ENCODE measurements at places on chromosomes 7 and 10. TPM values are rescaled to one million over a fixed set of nuclear protein-coding genes. Genes with fewer than 3 reads are reported as not detected.

GRCh38 chr10:92664322-92664721 is 25.4 kb upstream of the HHEX start:
- no peak for DNase-seq

DNA sequence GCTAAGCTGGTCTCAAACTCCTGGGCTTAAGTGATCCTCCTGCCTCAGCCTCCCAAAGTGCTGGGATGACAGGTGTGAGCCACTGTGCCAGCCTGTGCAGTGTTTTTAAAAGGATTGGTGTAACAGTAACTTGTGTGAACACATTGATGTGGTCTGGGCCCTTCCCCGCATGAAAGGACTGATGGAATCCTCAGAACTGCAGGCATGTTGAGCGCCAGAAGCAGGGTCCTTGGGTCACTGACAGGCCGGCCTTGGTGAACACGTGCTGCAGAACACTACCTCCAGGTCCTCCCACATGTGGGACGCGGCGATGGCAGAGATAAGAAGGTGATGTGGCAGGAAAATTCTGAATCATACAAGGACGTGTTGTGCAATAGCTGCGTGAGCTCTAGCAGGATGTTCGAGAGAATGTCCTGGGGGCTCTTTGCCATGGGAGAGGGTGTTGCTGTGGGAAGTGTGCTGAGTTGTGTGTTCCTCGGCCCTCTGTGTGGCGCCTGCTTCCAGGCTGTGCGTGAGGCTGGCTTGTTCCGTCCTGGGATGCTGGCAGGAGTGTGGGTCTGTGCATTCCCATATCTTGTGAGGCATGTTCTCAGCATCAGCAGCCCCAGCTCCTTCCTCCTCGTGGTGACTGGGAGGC is 68.2 kb downstream of the DNAJB6 start:
- DNase-seq, result no peak

DNA sequence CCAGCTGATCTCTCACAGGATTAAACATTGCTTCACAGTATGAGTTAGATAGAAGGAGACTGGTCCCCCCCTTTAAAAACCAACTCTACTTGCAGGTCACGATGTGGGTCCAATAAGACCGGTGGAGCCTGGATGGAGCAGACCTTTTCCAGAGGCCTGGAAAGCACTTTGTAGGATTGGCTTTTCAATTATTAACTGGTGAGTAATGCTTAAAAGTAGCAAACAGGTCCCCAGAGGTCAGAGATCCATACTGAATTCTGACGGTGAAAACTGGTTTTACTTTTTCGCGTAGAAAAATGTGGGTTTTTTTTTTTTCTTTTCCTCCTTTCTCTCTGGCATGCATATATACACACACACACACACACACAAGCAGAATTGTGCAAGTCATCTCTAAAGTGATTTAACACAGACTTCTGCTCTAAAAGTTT is 74.9 kb upstream of the OGDHL start:
- DNase-seq, result no peak

VWC2 gene
- not detected for total RNA-seq

GPR15LG gene
- not detected for total RNA-seq

All from SK-MEL-5 (cell line).